ENCODE measurements at places on chromosomes 1 and 21.

DNA sequence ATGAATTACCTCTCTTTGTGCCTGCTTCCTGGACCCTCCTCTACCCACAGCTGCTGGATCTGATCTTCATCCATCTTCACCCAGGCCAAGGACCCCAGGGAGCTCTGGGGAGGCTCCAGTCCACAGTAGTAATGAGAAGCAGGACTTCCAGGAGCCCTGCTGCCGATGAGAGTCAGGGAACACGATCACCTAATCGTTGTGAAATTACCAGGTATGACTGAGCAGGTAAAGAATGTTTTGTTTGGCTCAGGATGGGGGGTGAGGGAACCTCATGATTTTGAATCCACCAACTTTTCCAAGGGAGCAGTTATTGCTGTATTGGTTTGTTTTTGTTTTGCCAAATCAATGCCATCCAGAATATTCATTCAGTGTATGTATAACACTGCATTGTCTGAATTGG is 454.0 kb downstream of the PLPP3 start:
- no peak for DNase-seq

DNA sequence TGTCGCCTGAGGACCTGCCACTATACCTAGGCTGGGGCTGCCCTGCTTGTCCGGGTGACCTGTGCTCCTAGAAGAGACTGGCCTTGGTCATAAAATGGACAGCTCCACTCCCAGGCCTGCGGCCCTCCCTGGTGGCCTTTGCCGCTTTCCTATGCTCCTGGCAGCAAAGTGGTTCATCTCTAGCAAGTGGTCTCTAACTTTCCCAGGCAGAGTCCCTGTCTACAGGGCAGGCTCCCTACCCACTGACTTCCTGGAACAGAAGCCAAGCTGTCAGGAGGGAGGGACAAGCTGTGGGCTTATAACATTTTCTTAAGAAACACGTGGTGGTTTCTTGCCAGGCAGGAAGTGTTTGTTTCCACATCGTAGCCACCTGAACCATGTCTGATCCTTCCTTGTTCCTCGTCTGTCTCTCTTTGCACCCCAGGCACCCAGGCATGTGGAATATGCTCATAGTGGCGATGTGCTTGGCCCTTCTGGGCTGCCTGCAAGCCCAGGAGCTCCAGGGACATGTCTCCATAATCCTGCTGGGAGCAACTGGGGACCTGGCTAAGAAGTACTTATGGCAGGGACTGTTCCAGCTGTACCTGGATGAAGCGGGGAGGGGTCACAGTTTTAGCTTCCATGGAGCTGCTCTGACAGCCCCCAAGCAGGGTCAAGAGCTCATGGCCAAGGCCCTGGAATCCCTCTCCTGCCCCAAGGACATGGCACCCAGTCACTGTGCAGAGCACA is 10.1 kb downstream of the H6PD start:
- DNase-seq = no peak

DNA sequence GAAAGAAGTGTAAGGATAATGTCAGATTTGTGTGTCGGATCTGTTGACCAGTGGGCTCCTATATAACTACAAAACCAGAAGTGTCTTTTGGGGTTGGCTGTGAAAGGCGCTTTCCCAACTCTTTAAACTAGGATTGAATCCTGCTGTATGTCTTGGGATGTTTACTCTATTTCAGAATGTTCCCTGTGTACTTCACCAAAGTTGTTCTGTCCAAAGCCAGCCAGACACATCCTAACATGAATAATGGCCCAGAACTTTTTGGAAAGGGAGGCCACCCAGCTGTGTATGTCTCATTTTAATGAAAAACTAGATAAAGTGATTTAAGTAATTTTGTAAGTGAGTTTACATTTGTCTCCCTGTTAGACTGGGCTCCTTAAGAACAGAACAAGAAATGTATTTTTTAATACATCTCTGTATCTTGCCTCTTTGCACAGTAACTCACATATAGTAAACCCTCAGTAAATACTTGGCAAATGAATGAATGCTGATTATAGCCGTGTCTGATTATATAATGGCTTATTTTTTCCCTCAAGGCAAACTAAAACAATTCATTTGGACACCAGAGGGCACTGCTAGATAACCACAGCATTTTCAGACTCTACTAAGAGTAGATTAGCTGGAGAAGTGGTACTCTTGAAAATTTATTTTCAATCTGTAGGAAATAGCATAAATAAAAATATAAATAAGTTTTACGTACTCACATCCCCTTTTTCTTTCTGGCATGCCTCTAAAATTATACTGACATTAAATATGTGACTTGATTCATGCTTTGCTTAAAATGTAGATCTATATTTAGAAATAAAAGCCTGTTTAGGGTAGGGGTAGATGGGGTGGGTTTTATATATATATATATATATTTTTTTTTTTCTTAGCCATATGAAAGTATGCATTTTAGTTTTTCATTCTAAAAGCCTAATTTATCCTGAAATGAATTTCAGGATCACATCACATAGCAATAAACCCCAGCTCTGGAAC is 23.8 kb downstream of the TSEN15 start:
- peak; percentile 23 for DNase-seq

DNA sequence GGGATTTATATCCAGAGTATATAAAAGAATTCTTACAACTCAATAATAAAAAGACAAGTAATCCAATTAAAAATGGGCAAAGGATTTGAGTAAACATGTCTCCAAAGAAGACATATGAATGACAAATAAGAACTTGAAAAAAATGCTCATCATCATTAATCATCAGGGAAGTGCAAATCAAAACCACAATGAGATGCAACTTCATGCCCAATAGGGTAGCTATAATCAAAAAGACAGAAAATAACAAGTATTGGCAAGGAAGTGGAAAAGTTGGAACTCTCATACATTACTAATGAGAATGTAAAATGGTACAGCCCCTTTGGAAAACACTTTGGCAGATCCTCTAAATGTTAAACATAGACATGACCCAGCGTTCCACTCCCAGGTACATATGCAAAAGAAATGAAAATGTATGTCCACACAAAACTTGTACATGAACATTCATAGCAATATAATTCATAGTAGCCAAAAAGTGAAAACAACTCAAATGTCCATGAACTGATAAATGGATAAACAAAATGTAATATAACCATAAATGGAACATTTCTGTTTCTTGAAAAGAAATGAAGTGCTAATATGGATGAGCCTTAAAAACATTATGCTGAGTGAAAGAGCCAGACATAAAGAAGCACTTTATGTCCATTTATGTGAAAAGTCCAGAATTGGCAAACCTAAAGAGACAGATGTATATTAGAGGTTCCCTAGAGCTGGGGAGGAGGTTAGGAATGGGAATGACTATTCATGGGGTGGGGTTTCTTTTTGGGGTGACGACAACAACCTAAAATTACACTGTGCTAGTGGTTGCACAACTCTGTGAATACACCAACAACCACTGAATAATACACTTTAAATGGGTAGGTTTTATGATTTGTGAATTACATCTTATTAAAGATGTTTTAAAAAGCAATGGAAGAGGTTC is 259.7 kb downstream of the RHOU start:
- no peak for DNase-seq

DNA sequence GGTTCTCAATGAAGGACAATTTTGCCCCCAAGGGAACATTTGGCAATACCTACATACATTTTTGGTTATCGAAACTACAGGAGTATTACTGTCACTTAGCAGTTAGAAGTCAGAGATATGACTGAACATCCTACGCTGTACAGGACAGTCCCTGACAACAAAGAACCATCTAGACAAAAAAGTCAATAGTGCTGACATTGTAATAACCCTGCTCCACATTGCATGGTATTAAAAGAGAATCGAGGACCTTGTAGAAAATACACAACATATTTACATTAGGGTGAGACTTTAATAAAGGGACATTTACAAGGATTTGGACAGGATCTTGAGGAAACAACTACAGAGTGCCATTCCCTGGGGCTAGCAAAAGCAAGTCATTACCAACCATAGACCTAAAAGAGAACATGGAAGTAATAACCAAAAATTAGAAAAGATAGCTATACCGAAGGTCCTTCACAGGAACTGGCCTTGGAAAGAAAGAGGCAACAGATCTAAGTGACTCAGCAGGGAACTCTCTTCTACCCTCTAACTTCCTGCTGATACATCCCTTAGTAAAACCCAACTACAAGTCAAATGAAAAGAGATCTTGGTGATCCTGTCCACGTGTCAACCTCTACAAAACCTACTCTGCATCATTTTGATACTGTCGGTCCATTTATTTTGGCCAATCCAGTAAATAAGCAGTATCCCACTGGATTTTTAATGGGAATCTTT is 40.2 kb downstream of the ANGPTL3 start:
- DNase-seq = no peak

GRCh38 chr21:41183575-41183974 is 15.6 kb downstream of the BACE2 start:
- DNase-seq = no peak

DNA sequence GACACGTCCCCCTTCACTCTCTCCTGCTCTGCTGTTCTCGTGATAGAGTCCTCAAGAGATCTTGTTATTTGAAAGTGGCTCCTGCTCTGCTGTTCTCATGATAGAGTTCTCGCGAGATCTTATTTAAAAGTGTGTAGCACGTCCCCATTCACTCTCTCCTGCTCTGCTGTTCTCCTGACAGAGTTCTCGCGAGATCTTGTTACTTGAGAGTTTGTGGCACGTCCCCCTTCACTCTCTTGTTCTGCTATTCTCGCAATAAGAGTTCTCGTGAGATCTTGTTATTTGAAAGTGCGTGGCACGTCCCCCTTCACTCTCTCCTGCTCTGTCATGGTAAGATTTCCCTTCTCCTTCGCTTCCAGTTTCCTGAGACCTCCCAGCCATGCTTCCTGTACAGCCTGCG is 47.9 kb downstream of the SMYD3 start:
- no peak for DNase-seq

GRCh38 chr1:186654741-186655140 is 25.5 kb downstream of the PTGS2 start:
- no peak for DNase-seq

- DNase-seq = no peak
These were observed 15.0 kb downstream of the TM2D1 start for GRCh38 chr1:61709908-61710289.

- DNase-seq = peak; percentile 77
These were observed 10.8 kb downstream of the INAVA start for GRCh38 chr1:200905411-200906052.

GRCh38 chr1:214351551-214352277 is 70.8 kb downstream of the SMYD2 start:
- DNase-seq = no peak

- DNase-seq = no peak
These were observed 46.8 kb downstream of the MACO1 start for GRCh38 chr1:25477448-25478034.

DNA sequence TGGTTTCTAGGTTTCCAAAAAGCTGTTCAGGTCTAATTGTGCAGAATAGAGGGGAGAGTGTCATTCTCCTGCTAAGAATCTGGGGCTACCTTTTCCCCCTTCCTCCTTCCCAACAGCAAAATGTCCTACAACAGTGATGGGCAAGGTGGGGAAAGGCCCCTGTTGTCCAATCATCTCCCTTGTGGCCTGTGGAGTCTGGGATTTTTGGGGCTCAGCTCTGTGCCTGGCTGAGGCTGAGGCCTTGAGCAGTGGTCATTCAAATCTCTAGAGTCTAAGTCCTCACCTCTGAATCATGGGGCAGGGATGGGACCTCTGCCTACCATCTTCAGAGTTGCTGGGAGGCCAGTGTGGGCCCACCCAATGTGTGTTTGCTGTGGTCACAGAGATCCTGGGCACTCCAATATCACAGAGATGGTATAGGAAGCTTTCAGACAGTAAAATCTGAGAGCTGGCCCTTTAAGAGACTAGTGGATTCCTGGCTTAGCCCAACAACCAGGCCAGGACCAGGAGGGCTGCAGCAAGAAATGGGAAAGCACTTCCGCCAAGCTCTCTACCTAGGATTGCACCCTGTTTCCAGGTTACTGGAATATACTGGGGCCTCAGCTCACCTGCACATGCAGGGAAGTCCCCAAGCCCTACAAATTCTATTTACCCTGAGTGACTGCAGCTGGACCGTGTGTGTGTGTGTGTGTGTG is 28.5 kb upstream of the TENT5C start:
- DNase-seq = no peak

- DNase-seq = no peak
These were observed 26.5 kb downstream of the HMGCS2 start for GRCh38 chr1:119742202-119742601.

DNA sequence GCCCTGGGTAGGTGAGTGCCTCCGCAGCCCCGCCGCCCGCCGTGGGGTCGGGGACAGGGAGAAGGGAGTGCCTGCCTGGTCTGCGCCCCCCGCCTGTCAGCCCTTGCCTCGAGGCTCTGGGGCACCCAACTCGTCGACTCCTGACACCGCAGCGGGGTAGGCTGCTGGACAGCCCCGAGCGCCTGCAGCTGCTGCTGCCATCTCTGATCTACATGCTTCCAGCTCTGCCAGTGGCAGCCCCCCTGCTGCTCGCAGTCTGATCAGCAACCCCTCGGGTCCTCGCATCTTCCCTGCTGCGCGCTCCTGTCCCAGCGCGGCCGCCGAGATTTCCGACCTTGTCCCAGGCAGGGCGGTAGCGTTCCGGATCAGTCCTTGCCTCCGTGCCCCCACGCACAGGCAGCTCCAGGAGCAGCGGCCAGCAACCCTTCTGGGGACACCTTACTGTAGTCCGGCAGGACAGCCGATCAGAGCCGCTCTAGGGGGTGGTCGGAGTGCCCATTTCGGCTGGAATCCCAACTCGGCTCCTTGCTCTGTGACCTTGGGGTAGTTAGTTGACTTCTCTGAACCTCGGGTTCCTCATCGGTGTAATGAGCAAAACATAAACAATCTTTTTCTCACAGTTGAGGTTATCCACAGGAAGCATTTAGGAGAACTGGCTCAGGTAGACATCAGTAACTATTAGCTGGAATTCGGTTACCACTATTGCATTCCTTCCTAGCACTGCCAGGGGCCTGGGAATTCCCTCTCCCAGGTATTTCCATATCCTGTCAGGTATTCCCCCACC is 540 bp downstream of the BCAN start:
- no peak for DNase-seq

GRCh38 chr1:67579623-67580394 is 105.2 kb upstream of the GADD45A start:
- DNase-seq = no peak

GRCh38 chr1:159883134-159883533 is 16.8 kb downstream of the CFAP45 start:
- no peak for DNase-seq

DNA sequence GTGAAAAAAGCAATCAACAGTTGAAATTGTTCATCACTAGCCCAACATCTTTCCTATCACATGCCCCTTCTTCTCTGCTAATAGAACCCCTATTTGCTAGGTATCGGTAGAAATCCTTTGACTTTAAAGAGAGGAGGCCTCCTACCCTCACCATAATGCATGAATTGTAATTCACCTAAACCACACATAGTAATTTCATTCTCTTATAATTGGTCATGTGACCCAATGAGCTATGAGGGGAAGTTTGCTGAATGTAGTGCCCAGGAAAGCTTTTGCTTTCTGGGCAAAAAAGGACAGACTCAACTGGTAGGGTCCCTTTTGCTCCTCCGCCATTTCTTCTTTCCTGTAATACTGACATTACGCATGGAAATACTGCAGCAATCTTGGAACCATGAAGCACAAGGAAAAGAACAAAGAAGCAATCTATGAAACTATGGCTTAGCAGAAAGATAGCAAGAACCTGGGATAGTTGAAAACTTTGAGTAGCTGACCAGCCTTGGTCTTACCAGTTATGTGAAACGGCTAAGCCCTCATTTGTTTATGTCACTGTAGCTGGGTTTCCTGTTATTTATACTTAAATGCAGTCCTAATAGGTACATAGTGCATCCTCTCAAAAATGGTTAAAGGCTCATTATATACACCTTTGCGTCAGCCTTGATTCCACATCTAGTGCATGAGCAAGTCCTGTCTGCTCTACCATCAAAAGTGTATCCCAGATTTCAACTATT is 10.2 kb upstream of the CHI3L2 start:
- DNase-seq = no peak

Data from CD4-positive, alpha-beta T cell treated with Interleukin-15 for 4 hours (primary cell).